ENCODE measurements at places on chromosomes 11 and 22.

DNA sequence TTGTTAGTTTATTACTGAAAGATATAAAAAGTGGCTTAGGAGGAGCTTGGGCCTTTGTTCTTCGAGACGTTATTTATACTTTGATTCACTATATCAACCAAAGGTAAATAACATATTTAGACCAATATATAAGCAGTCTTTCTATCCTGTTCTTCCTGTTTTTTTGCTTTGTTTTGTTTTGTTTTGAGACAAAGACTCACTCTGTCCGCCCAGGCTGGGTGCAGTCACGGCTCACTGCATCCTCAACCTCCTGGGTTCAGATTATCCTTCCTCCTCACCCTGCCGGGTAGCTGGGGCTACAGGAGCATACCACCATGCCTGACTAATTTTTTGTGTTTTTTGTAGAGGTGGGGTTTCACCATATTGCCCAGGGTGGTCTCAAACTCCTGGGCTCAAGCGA, 66.8 kb downstream of the ATM start:
- peaks cover 9% of the 10 kb centered on the region for H3K36me3 ChIP-seq
- no peak for DNase-seq
- H3K4me1 ChIP-seq: no peaks in the 10 kb centered on the region
- no peak overlapping the region for H3K4me3 ChIP-seq
- no peaks in the 10 kb centered on the region for H3K27me3 ChIP-seq

GRCh38 chr11:20601221-20601914, 2.0 kb downstream of the SLC6A5 start:
- H3K4me3 ChIP-seq: no peak overlapping the region
- H3K27me3 ChIP-seq: no peaks in the 10 kb centered on the region
- DNase-seq: no peak
- no peak overlapping the region for H3K27ac ChIP-seq
- H3K4me1 ChIP-seq: peaks cover 6% of the 10 kb centered on the region
- no peaks in the 10 kb centered on the region for H3K36me3 ChIP-seq

DNA sequence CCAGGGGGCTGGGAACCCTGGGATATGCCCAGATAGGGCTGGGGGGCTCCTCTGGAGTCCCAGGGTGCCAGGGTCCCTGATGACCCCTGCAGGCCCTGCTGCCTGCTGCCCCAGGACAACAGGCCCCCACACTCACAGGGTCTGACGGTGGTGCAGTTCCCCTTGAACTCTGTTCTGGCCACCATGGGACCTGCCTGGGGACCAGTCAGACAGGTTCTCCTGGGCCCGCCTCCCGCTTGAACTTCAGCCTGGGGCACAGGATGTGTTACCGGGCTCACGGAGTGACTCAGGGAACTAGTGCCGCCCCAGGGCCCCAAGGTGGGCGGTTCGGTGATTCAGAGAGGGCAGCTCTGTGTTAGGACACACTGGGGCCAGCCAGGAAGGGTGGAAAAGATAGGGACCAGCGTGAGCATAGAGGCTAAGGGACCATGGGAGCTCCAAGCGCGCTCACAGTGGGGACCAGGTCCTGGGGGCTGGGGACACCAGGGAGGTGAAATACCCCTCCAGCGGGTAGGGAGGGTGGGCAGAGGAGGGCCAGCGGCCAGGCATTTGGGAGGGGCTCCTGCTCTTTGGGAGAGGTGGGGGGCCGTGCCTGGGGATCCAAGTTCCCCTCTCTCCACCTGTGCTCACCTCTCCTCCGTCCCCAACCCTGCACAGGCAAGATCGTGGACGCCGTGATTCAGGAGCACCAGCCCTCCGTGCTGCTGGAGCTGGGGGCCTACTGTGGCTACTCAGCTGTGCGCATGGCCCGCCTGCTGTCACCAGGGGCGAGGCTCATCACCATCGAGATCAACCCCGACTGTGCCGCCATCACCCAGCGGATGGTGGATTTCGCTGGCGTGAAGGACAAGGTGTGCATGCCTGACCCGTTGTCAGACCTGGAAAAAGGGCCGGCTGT, 21.5 kb upstream of the TXNRD2 start:
- peak; percentile 95 for DNase-seq
- no peak overlapping the region for H3K4me3 ChIP-seq
- H3K4me1 ChIP-seq: peaks cover 58% of the 10 kb centered on the region
- no peaks in the 10 kb centered on the region for H3K36me3 ChIP-seq
- no peaks in the 10 kb centered on the region for H3K27me3 ChIP-seq

- H3K4me3 ChIP-seq: no peak overlapping the region
- no peak overlapping the region for H3K27ac ChIP-seq
- H3K4me1 ChIP-seq: no peaks in the 10 kb centered on the region
- H3K36me3 ChIP-seq: no peaks in the 10 kb centered on the region
Measured at GRCh38 chr11:132064987-132065620, 694.7 kb downstream of the NTM start.

DNA sequence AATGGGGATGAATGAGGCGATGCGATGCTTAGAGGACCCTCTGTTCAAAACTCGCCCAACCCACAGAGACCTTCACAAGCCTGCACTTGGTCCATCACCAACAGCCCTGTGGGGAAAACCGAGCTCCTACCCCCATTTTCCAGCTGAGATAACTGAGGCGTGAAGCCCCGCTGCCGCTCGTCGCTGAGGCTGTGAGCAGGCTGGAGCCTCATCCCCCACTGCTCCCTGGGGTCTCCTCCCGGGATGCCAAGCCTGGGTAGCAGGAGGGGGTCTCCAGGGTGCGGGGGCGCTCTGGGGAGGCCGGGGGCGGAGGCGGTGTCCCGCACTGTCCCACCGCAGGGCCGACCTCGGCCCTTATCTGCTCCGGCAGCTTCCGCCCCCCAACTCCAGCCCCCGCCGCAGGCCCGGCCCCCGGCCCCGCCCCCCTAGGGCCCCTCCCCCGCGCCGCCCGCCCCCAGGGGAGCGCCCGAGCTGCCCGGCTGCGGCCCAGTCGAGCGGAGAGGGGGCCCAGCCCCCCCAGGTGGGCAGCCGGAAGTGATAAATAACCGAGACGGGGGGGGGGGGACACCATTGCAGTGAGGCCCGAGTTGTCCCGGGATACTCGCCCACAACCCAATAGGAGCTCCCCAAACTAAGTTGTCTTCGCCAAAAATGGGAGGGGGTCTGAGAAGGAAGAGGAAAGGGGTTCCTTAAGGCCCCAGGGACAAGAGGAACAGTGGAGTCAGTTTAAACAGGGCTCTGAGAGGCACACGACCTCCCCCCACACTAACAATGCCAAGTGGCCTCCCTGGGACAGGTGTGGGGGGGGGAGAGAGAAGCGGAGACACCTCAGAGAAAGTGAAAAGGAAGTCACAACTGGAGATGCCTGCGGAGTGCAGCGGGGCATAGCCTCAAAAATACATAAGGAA, 8.3 kb upstream of the SLC39A13 start:
- H3K36me3 ChIP-seq: no peaks in the 10 kb centered on the region
- peak overlapping the region; percentile 10 for H3K4me3 ChIP-seq
- H3K27me3 ChIP-seq: no peaks in the 10 kb centered on the region
- peak overlapping the region; percentile 78 for H3K27ac ChIP-seq
- H3K4me1 ChIP-seq: peaks cover 16% of the 10 kb centered on the region

GRCh38 chr11:104738918-104739317, 159.3 kb downstream of the CASP12 start:
- no peaks in the 10 kb centered on the region for H3K36me3 ChIP-seq
- no peaks in the 10 kb centered on the region for H3K27me3 ChIP-seq
- H3K4me3 ChIP-seq: no peak overlapping the region
- no peak for DNase-seq

DNA sequence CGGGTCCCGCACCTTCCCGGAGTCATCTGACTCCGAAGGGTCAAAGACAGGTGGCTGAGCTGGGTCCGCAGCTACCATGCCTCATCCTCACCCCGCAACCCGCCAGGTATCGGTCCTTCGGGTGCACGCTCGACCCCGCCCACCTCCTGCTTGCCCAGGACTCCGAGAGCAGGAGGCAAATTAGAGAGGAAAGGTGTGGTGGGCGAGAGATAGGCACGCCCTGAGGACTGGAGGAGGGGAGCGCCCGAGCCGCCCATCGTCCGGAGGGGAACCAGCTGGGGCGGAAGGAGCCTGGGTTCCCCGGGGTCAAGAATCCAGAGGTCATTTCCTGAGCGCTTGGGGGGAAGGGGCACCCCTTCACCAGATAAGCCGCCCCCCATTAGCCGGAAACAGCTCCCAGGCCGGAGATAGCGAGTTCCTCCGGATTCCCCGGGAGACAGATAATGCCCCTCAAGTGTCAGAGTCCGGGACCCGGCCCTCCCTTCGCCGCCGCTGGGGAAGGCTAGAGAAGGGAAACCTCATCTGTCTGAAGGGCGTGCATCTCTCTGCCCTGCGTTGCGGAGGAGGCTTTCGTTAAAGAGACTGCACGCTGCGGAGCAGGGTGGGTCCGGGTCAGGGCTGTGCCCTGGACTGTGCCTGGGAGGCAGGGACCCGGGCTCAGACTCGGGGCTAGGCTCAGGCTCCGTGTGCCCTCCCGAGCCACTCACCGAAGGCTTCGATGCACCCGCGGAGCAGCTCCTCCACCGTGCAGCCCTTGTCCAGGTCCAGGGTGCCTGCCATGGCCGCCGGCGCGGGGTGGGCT, 1.7 kb downstream of the RASGRP2 start:
- H3K27me3 ChIP-seq: no peaks in the 10 kb centered on the region
- no peaks in the 10 kb centered on the region for H3K36me3 ChIP-seq
- H3K27ac ChIP-seq: no peak overlapping the region

GRCh38 chr22:24430431-24431308, 3.3 kb downstream of the ADORA2A start:
- H3K27me3 ChIP-seq: no peaks in the 10 kb centered on the region
- peaks cover 20% of the 10 kb centered on the region for H3K4me1 ChIP-seq
- H3K4me3 ChIP-seq: no peak overlapping the region
- DNase-seq: no peak
- no peak overlapping the region for H3K27ac ChIP-seq

- no peak for DNase-seq
- peaks cover 8% of the 10 kb centered on the region for H3K4me1 ChIP-seq
- no peak overlapping the region for H3K27ac ChIP-seq
Measured at GRCh38 chr22:33757041-33757801, 163.1 kb downstream of the LARGE1 start.

- no peak overlapping the region for H3K27ac ChIP-seq
- DNase-seq: peak; percentile 5
- no peaks in the 10 kb centered on the region for H3K36me3 ChIP-seq
- H3K27me3 ChIP-seq: no peaks in the 10 kb centered on the region
Measured at GRCh38 chr11:69204246-69204940, 48.7 kb downstream of the SMIM38 start.

DNA sequence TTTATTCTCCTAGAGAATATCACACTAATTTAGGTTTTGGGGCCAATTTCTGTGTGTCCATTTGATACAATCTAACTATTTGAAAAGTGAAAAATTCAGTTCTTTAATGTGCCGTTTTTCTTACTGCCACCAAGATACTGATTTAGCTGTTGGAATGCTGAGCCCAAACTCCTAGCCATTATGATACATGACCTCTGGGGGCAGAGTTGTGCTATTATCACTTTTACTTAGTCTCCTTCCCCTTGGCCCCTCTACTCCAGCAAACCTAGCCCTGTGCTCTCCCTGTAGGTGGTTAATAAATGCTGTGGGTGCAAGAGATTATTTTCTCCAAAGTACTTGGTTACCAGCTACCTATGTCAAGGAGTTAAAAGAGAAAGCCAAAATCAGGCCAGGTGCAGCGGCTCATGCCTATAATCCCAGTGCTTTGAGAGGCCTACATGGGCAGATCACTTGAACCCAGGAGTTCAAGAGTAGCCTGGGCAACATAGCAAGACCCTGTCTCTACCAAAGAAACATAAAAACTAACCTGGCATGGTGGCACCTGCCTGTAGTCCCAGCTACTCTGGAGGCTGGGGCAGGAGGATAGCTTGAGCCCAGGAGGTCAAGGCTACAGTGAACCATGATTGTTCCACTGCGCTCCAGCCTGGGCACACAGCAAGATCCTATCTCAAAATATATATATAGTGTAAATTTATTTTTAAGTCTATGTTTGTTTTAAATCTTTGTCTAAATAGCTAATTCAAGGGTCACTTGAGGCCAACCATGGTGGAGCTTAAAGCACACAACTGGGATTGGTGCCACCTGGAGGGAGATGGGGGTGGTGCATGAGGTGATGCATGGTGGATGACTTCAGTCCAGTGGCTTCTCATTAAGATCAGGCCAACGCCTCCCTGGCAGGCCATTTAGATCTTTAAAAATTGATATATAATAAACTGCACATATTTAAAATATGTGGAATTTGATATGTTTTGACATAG, 193.2 kb upstream of the PLET1 start:
- H3K27me3 ChIP-seq: no peaks in the 10 kb centered on the region
- no peaks in the 10 kb centered on the region for H3K36me3 ChIP-seq
- DNase-seq: peak; percentile 24
- H3K4me1 ChIP-seq: no peaks in the 10 kb centered on the region

DNA sequence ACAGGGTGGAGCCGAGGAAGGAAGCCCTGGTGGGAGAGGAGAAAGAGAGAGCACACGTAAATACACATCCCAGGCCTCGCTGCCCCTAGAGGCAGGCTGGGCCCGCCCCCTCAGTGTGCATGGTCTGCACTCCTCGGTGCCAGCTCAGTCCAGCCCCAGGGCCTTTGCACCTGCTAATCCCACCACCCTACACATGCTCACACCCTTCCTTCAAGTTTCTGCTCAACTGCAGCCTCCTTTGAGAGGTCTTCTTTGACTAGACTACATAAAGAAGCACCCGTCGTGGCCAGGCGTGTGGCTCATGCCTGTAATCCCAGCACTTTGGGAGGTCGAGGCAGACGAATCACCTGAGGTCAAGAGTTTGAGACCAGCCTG, 5.5 kb downstream of the IL2RB start:
- no peak overlapping the region for H3K4me3 ChIP-seq
- H3K27me3 ChIP-seq: no peaks in the 10 kb centered on the region
- H3K27ac ChIP-seq: no peak overlapping the region
- no peak for DNase-seq
- H3K36me3 ChIP-seq: no peaks in the 10 kb centered on the region

DNA sequence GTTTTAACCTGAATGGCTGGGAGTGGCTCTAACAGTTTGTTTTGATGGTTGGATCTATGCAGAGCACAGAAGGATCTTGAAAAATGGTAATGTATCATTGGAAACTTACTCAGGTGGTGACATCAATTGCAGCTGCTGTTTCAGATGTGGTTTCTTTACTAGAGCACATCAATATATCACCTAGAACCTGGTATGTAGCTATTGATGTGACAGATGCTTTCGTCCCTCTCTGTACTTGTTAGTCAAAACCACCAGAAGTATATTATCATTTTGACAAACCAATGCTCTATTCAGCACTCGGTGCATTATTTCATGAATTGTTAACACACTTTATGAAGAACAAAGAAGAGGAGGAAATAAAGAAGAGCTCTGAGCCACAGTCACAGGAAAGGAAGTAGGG, 26.6 kb upstream of the SCN3B start:
- DNase-seq: no peak
- H3K4me3 ChIP-seq: no peak overlapping the region
- no peaks in the 10 kb centered on the region for H3K4me1 ChIP-seq
- H3K36me3 ChIP-seq: no peaks in the 10 kb centered on the region
- no peaks in the 10 kb centered on the region for H3K27me3 ChIP-seq

- H3K27ac ChIP-seq: no peak overlapping the region
- H3K36me3 ChIP-seq: no peaks in the 10 kb centered on the region
- no peaks in the 10 kb centered on the region for H3K4me1 ChIP-seq
- no peak for DNase-seq
Measured at GRCh38 chr11:113419454-113420003, 31.9 kb downstream of the ANKK1 start.

Data from body of pancreas (tissue), 4 donors.